NCI-H2081 (cell line): ENCODE measurements at places on chromosomes 2 and 18.

DNA sequence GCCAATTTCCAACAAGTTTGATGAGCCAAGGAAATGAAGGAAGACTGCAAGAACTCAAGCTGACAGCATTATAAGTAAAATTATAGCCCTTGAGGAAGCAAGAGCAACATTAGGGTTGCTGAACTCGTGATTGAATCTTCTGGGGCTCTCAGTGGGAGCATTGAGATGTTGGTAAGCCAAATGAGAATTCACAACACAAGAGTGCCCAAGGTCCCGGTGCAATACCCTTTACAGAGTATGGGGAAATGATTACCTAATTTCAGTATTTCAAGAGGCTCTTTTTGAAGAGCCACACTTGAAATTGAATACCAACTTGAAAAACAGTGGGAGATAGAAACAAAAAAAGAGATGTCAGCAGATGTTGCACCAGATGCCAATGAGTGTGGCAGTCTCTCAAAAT, 554.5 kb downstream of the STK39 start:
- no peak for DNase-seq

GRCh38 chr18:65487569-65487968, 263.2 kb upstream of the CDH7 start:
- DNase-seq: no peak

DNA sequence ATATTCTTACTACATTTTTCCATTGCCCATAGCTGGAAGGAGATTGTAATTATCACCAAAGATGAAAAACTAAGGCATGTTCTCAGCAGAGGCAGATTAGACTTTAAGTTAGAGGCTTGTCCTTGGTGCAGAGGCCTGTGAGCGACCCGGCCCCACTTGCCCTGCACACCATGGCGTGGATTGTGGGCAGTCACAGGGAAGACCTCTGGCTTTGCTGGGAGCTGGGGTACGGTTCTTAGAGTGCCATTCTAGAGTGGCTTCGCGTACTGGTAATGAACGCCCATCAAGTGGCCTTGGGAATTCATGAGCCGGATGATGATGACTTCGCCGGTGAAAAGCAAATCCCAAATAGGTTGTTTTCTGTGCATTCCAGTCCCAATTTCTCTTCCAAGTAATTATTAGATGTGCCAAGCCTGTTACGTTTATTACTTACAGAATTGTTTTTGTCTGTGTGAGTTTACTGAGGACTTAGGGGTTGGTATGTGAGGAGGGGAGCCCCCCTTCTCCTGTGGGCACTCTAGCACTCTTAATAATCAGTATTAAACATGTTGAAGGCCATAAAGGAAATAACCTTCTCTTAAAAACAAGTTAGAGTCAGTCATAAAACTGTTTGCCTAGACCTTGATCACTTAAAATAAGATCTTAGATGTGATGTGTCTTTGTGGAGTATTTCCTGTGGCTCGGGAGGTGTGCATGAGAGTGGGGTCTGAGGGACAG, 90.6 kb downstream of the LDLRAD4 start:
- DNase-seq: no peak

- DNase-seq: no peak
These were observed 54.5 kb downstream of the MEIS1 start for GRCh38 chr2:66489436-66489835.

GRCh38 chr2:108193251-108193650, 46.5 kb upstream of the SULT1C3 start:
- DNase-seq: no peak

GRCh38 chr2:182377467-182377866, 49.4 kb downstream of the PDE1A start:
- DNase-seq: no peak

GRCh38 chr2:54815148-54815539, 91.7 kb downstream of the EML6 start:
- DNase-seq: no peak

- DNase-seq: no peak
These were observed 1.1 kb upstream of the TMEFF2 start for GRCh38 chr2:192195548-192196418.

GRCh38 chr2:42132191-42132965, 36.8 kb upstream of the EML4 start:
- no peak for DNase-seq

DNA sequence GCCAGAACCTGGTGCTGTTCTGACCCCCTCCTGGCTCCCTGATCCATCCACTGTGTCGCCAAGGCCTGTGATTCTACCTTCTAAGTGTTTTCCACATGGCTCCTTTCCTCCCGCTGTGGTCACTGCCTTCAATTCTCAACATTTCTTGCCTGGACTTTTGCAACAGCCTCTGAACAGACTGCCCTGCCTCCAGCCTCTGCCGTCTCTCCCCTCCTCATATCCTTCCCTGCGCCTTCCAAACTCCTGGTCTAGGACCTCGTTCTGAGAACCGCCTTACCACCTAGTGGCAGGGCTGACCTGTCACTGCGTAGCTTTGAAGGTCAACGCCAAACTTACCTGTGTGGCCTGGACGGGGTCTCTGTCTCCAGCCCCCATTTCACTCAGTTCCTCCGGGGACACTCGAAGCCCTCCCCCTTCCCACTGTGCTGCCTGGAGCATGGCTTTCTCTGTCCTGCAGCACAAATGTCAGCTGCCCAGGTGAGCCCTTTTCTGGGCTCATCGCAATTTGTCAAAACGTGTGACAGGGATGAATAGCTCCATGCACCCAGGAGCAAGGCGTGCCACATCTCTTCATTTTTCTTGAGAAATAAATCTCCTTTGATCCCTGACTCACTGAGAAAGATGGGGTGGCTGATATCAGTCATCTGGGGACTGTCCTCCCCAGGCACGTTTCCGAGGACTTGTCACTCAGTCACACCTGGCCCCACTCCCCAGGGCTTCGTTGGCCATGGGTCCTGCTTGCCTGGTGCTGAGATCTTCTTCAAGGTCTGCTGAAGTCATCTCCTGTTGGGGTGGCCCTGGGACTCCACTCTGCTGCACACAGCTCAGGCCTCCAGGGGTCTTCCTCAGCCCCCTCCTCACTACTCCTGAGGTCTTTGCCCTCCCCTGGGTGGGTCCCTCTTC, 46.7 kb downstream of the LDLRAD4 start:
- DNase-seq: no peak

DNA sequence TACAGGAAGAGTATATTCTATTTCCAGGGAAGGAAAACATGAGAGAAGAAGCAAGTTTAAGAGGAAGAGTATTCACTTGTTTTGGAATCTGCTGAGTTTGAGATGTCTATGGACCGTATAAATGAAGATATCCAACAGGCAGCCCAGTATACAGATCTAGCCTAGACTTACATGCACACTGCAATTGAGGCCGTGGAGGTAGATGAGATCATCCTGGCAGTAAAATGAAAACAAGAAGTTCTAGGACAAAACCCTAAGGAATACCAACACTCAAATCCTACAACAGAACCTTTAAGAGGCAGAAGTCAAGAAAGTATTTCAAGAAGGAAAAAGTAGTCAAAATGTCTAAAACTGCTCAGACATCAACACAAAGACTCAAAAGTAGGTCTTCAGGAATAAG, 16.0 kb downstream of the GRB14 start:
- no peak for DNase-seq

DNA sequence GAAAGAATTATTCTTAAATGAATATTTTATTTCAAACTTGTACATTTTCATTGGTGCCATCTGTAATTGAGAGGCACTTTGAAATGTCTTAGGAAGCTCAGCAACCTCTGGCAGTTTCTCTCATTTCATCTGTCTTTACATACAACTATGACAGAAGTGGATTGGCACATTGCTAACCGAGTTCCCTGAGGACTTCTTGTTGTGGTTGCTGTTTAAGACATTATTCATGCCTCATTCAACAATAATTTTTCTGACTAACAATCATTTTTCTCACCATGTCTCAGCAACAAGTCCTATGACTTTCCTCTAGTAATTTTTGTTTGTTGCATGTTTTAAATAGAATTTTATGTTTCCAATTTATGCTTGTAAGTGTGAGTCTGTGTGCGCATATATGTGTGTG, 284.0 kb upstream of the CWC22 start:
- DNase-seq: no peak

DNA sequence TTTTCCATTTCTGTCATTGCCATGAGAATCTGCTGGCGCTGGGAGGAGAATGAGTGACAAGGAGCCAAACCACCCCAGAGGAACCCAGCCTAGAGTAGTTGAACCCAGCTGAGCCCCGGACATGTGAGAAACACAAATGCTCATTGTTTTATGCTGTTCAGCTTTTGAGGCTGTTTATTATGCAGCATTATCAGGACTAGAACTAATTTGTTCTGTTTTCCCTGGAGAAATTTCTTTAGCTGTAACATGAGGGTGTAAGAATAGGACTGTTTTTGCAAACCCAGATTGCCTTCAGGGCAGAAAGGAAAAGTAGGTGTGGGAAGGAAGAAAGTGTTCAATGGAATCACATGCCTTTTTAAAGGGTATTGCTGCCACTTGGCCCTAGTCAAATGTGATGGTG, 28.5 kb upstream of the DOCK10 start:
- no peak for DNase-seq
